ENCODE measurements at places on chromosomes 16 and 17.

GRCh38 chr16:30688701-30689100, 10.3 kb upstream of the SRCAP start:
- DNase-seq: no peak

GRCh38 chr17:75439287-75439686, 17.1 kb upstream of the TMEM94 start:
- no peak for DNase-seq

- DNase-seq: no peak
Observed at GRCh38 chr17:40479754-40480480, 21.5 kb downstream of the TNS4 start.

- DNase-seq: no peak
Observed at GRCh38 chr17:57499648-57500049, 243.3 kb downstream of the MSI2 start.

DNA sequence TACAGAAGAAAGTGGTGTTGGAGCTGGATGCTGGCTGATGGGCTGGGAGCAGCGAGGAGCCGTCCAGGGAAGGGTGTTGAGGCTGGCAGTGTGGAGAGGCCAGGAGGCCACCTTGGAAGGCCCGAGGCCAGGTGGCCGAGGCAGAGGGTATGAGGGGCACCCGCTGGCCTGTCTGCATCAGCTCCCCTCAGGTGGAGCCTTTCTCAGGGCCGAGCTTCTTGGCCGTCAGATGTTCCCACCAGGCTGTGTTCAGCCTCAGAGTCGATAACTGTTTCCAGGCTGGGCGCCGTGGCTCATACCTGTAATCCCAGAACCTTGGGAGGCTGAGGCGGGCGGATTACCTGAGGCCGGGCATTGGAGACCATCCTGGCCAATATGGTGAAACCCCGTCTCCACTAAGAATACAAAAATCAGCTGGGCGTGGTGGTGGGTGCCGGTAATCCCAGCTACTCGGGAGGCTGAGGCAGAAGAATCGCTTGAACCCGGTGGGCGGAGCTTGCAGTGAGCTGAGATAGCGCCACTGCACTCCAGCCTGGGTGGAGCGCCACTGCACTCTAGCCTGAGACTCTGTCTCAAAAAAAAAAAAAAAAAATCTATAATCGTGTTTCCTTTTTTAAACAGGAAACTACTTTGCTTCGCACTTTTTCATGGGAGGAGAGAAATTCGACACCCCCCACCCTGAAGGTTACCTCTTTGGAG, 25.3 kb downstream of the MGRN1 start:
- no peak for DNase-seq

- no peak for DNase-seq
Observed at GRCh38 chr16:79991969-79992368, 391.4 kb upstream of the MAF start.

DNA sequence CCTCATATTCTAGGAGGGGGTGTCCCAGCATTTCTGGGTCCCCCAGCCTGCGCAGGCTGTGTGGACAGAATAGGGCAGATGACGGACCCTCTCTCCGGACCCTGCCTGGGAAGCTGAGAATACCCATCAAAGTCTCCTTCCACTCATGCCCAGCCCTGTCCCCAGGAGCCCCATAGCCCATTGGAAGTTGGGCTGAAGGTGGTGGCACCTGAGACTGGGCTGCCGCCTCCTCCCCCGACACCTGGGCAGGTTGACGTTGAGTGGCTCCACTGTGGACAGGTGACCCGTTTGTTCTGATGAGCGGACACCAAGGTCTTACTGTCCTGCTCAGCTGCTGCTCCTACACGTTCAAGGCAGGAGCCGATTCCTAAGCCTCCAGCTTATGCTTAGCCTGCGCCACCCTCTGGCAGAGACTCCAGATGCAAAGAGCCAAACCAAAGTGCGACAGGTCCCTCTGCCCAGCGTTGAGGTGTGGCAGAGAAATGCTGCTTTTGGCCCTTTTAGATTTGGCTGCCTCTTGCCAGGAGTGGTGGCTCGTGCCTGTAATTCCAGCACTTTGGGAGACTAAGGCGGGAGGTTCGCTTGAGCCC, 11.6 kb downstream of the STH start:
- DNase-seq: no peak

Data from stimulated activated CD4-positive, alpha-beta T cell treated with anti-CD3 and anti-CD28 coated beads, Interleukin-4, amount 100 ng/mL, for 1 hour (primary cell).